ENCODE measurements at places on chromosomes 13 and 19.

GRCh38 chr19:18045307-18046050, 37.5 kb downstream of the ARRDC2 start:
- DNase-seq, result no peak

DNA sequence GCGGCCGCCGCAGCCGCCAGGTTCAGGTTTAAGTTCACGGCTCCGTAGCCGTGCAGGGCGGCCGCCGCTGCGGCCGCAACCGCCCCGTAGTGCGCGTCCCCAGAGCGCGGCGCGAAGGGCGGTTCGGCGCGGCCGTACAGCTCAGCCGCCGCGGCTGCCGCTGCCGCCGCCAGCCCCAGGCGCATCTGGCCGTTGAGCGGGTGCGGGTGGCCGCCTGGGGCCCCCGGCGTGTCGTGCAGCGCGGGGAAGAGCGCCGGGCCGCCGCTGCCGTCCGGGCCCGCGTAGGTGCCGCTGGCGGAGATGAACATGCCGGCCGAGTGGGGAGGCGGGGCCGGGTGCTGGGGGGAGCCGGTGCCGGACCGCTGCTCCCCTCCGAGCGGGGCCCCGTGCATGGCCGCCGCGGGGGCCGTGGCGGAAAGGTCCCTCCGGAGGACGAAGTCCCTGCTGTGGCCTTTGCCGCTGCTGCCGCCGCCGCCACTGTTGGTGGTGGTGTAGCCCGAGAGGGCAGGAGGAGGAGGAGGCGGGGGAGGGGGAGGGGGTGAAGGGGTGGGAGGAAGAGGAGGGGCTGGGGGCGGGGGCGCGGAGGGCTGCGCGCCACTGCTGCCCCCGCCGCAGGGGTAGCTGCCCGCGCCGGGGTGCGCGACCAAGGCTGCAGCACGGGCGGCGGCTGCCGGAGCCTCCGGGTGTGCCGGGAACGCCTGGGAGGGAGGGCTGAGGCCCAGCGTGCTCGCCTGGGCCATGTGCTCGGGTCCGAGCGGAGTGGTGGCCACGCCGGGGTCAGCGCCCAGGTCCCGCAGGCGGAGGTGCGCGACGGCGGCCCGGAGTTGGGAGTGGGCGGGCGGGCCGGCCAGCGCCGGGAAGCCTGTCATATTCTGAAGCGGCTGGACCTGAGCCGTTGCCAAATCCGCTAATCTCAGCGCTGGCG, 654 bp downstream of the ZIC5 start:
- no peak for DNase-seq

DNA sequence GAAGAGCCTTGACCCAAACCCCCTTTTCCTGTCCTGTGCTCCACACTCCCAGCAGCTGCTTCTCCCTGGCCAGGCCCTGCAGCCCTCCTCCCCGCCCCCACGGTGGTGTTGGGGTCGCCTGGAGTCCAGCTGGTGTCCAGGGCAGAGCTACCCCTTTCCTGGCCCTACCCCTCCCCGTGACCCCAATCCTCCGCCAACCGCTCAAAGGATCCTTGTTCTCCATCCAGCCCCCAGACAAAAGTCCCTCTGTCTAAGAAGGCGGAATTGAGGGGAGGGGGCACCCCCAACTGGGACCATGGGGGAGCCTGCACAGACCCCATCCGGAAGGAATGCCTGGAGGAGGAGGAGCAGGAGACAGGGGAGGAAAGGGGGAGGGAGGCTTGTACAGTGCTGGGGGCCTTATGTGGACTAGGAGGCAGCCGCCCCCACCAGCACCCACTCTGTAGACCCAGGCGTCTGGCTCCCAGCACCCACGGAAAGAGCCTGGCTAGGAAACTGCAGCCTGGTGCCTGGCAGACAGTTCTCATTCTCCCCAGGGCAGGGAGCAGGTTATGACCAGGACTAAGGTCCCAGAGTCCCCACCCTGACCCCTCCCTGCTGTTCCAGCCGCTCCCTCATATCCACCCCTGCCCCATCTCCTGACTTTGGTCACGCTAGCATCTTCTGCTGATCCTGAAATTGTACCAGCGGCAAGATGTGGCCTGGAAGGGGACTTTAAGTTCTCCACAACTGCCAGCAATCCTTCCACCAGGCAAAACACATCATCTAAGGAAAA, at the start of gene FXYD3:
TSS of gene FXYD3 (plus strand) at position 647 of the 775 bp plus-strand sequence. CDS start 3,554 bp downstream, outside the sequence.
- DNase-seq, result no peak

GRCh38 chr13:36582977-36583376, 90.8 kb upstream of the SERTM1 start:
- no peak for DNase-seq

GRCh38 chr13:110923777-110924638, 9.1 kb upstream of the ANKRD10 start:
- no peak for DNase-seq

- peak; percentile 38 for DNase-seq
Measured at GRCh38 chr19:52536448-52536800, 9.0 kb downstream of the ZNF808 start.

DNA sequence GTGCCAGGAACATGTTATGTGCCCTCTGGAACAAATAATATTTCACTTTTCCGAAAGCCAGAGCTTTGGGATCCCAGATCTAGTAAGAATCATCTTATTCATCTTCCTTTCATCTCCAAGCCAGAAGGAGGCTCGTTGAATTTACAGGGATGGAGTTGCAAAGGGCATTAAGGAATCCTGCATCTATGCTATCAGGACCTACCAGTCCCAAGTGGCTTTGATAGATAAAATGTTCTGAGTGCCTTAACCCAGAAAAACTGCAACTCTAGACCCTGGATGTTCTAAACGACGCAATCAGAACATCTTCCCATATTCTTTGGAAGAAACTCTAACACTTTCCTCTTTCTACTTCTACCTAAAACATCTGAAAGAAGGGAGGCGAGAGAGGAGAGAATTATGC, 9.2 kb upstream of the EDDM13 start:
- DNase-seq, result no peak

DNA sequence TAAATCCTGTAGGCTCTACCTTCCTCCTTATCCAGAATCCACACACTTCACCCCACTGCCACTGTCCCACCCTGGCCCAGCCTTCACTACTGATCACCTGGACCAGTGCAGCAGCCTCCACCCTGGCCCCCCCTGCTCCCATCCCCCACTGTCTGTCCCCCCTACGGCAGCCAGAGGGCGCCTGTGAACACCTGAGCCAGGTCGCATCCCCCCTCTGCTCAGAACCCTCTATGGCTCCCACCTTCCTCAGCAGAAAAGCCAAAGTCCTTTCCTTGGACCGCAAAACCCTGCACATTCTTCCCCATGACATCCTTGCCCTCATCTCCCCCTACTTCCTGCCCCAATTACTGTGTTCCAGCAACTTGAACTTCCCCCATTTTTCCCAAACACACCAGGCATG, 20.6 kb downstream of the ELAVL3 start:
- no peak for DNase-seq

DNA sequence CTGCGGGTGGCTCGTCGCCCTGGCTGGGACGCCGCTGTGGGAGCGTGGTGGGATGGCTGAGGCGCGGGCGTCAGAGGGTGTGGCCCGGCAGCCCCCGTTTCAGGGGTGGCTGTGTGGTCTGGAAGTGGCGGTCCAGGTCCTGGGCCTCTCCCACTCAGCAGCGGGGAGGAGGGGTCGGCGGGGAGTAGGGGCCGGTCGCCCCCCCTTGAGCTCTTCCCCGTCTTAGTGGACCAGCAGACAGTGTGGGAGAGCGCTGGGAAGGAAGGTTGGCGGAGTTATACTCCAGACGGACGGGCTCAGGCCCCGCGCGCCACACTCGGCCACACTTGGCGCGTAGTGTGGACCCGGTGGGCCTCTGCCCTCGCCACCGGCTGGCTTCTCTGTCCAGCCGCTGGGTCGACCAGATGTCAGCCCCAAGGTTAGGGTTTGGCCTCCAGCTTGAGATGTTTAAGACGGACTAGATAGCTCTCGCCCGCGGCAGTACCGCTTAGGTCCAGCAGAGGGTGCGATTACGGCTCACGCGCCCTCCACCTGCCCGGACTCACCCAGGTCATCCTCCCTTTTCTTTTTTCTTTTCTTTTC, 21.7 kb upstream of the ZNF429 start:
- DNase-seq, result no peak

- no peak for DNase-seq
Measured at GRCh38 chr13:98847780-98848179, 95.3 kb upstream of the SLC15A1 start.
